Foreskin fibroblast (primary cell): ENCODE measurements at places on chromosomes 12 and 14.

DNA sequence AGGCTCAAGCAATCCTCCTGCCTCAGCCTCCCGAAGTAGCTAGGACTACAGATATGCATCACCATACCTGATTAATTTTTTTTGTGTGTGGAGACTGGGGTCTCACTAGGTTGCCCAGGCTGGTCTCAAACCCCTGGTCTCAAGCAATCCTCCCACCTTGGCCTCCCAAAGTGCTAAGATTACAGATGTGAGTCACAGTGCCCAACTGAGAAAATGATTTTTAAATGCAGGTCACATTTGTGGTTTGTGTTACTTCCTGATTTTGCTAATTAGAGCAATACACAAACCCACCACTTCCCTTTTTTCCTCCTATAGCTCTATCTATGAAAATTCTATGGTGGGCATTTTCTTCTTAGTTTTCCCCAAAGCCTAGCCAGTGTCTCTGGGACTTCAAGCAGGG lies 45.5 kb upstream of the TMEM263 start:
- DNase-seq = no peak

DNA sequence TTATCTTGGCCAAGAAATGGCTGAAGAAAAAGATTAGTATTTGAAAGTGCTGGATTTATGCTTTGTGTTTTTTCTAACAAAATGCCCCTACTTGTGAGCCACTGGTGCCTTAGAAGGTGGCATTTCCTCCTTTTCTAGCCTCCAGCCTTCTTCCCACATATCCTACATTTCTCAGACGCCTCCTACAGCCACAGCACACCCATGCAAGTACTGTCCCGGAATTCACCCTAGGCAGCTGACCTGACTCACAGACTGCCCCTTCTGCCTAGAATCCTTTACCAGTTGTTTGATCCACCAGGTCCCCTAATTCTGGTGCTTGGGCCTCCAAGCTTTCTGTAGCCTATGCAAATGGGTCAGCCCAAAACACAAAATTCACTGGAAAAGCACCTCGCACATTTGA lies 166.0 kb downstream of the FOXN3 start:
- no peak for DNase-seq

DNA sequence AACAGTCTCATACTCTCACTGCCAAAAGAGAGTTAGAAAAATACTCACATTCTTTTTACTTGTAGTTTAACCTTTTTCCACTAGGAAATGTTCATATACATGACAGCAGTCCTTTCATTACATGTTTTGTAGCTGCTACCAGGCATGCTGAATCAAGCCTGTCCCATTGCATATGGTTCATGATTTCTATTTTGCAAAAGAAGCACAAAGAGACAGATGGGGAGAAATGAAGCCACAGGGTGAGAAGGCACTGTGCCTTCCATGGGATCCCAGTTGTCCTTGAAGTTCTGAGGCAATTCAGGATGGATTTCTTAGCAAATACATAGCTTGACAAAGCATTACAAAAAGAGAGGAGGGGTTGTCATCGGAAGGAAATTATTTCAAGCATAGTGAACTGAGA lies 89.5 kb downstream of the SMOC1 start:
- no peak for DNase-seq

- peak; percentile 79 for DNase-seq
Observed at GRCh38 chr14:96090441-96091148, 51.4 kb downstream of the C14orf132 start.

DNA sequence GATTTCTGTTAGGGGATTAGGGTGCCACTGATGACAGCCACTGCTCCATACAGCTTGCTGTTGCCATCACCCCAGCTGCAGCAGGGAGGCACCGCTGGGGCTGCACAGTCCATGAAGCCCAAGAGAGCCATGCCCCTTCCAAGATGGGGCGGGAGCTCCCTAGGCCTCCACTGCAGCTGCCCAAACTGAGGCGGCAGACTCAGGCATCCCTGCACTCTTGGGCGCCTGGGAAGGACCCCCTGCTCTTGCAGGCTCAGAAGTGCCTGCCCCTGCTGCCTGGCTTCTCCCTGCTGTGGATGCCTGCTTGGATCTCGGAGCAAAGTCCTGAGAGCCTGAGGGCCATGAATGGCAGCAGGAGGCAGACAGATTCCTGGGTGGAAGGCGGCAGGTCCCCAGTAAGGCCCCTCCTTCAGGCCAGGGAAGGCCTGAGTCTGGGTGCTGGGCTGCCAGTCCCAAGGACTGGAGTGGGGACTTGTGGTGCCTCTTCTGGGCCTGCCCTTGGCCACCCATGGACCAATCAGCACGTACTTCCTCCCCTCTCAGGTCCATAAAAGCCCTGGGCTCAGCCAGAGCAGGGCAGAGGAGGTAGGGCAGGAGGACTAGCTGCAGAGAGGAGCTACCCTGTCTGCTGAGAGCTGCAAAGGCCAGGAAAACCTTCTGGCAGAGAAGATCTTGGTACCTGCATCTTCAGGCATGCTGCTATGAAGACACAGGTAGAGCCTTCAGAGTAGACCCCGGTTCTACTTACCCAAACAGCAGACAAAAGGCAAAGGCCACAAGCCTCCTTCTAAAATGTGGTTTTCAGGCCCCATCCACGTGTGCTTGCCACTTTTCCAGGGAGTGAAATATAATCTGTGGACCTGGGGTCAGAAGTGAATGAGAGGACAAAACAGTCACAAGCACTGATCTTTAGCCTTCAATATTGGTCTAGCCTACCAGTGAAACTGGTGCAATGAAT lies 30.0 kb upstream of the STK38L start:
- DNase-seq = no peak

- no peak for DNase-seq
Observed at GRCh38 chr12:22410486-22410885, 76.0 kb upstream of the ST8SIA1 start.

- DNase-seq = no peak
Observed at GRCh38 chr12:93358821-93359220, 18.9 kb upstream of the NUDT4 start.

- no peak for DNase-seq
Observed at GRCh38 chr14:69666112-69666511, 54.7 kb downstream of the SUSD6 start.

DNA sequence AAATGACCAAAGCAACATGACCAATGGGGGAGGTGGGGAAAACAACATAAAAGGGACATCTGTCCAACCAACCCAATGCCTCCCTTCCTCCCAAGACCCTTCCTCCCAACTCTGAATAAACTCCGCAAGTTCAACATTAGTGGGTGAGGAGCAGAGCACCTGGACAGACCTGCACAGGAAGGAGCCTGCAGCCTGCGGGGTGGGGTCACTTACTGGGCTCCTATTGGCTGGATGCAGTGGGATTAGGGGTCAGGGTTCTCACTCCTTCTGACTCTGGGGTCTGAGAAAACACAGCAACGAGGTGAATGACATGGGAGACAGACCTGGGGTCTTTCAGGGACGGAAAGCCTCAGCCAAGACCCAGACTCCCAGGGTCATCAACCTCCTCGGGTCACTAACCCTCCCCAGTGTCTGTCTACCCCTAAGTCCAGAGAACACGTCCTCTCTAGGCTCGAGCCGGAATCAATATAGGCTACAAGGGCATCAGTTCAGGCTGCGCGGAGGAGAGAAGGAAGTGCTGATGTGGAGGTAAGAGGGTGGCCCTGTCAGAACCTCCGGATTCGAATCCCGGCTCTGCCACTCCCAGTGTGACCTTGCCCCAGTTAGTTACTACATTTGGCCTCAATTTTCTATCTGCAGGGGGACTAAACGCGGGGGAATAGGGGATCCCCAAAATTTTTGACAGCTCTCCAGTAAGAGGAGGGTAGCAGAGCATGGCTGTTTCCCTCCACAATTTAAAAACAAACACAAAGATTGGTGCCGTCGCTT lies 860 bp downstream of the NDRG2 start:
- no peak for DNase-seq

DNA sequence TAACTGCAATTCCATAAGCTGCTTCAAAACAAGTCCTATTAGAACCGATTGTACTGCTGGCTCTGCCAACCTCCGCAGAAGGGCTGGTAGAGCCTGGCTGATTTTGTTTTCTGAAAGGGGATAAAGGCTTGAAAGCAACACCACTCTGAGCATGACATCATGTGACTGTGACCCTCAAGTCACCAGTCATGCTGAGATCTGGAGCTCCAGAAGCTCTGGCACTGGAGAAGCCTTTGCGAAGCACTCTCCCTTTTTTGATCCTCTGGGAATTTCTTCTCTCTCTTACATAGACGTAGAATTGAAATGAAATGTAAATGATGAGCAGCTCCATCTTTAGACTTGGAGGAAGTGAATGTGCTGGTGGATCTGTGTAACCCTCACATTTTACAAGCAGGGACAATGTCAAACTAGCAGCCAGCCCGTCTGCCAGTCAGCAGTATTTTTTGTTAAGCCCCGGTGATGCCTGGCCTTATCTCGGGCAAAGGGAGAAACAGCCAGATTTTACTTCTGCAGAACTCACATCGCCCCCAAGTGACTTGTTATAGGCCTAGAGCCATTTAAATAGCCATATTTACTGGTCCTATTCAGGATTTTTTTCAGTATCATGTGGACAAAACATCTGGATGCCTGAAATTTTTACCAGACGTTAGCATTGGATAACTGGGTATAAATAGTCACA lies 112.1 kb upstream of the NPAS3 start:
- peak; percentile 19 for DNase-seq

GRCh38 chr14:66070542-66071319 lies 415.4 kb upstream of the CCDC196 start:
- no peak for DNase-seq

DNA sequence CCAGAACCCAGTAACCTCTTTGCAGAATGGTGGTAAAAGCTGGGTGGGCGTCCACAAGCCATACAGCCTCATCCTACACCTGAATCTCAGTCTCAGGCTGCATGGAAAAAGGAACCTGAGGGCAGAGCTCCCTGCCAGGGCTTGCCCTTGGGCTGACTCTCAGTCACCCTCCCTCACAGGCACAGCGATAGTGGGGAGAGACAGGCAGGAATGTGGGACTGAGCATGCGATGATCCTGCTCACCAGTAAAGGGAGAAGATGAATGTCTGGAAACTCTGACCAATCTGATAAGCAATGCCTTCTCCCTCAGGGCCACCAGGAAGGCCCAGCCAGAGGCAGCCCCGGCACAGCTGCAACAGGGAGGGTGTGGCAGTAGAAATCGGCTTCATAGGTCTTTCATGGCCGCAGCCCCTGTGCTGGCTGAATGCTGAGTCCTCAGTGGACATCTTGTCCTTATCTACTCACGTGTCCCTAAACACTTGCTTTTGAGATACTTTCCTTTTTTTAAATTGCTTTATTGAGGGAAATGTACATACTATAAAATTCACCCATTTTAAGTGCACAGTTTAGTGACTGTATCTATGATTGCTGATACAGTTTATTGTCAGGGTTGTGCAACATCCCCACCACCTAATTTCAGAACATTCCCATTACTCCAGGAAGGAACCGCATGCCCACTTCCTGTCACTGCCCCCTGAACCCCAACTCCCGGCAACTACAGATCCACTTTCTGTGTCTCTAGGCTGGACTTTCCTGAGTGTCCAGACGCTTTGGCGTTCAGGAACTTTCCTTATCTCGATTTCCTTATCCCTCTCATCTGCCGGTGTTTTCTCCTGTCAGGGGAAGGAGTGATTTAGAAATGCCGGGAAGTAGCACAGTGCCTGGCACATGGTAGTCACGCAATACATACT lies 258.1 kb downstream of the PCNX1 start:
- DNase-seq = no peak

DNA sequence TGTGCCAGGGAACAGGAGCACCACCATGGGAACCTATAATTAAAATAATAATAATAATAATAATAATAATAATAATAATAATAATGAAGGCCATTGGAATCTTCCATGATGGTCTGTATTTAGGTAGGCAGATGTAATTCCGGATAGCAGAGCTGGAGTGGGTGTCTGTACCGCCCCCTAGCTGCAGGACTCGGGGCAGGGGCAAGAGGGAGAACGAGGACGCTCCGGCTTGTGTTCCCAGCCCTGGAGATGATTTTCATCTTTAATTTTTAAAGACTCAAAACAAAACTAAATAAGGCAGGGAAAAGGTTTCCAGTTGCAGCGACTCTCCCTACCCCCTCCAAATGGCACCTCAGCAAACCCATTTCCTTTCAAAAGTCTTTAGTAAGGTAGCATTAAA lies 501.1 kb downstream of the VRK1 start:
- no peak for DNase-seq

DNA sequence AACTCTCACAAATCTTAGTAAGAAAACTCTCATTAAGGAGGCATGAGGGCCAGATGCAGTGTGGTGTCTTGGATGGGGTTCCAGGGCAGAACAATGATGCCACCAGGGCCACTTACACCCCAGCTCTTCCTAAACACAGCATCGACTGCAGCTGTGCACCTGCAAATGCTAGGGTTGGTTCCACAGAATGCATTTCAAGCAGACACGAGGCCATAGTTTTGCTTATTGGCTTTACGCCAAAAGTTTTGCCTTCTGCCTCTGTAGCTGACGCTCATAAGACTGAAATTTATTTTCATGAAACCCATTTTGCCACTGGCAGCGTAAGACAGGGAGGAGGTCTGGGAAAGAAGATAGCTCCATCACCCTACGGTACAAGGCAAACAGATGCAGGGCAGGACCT lies 179.0 kb downstream of the RIMBP2 start:
- no peak for DNase-seq

- no peak for DNase-seq
Observed at GRCh38 chr12:79566452-79567174, 124.2 kb downstream of the PAWR start.

DNA sequence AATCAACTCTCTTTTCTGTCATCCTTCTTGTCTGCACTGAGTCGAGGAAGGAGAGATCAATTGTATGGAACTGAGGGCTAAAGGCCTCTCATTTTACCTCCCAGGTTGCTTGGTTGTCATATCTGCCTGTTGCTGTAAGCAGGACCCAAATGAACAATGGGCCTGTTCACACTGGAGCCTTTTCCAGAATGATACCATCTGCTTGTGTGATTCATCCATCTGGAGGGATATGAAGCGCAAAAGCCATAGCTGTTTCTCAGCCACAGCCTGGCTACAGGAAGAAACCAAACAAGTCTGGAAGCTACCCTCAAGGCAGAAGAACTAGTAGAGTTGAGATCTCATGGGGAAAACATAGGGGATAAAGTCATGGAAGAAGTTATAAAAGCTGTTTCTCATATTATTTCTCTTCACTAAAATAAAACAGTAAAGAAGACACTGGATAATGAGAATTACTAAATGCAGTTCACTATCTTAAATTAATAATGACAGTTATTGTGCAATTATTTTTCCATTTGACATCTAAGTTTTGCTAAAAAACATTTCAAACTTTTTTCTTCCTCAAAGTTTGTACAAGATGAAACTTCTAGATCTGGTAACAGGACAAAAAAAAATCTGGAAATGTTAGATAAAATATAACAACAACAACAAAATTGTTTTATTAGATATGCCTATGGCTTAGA lies 106.3 kb downstream of the SPTSSA start:
- DNase-seq = peak; percentile 47
